ENCODE measurements at places on chromosomes 4 and X.

GRCh38 chr4:81494031-81494431 lies 22.3 kb upstream of the RASGEF1B start:
- no peak for DNase-seq

DNA sequence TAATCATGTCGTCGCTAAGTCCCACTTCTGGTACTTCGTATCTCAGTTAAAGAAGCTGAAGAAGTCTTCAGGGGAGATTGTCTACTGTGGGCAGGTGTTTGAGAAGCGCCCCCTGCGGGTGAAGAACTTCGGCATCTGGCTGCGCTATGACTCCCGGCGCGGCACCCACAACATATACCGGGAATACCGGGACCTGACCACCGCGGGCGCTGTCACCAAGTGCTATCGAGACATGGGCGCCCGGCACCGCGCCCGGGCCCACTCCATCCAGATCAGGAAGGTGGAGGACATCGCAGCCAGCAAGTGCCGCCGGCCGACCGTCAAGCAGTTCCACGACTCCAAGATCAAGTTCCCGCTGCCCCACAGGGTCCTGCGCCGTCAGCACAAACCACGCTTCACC lies 11.3 kb downstream of the PNCK start:
- DNase-seq: no peak

DNA sequence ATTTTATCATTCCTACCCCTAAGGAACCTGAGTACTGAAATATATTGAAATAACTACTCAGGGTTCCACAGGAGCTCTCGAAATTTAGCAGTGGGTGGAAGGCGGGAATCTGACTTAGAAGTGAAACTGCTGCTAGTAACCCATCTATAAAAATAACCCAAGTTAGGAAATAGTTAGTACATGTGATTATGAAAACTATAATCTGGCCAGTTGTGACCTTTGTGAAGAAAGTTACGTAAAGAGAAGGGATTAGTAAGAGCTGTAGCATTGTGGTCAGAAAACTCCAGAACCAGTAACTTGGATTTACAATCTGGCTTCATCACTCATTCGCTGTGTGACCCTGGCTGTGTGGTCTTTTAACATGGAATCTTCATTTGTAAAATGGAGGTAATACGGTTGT lies 175.5 kb downstream of the RAPGEF2 start:
- no peak for DNase-seq

DNA sequence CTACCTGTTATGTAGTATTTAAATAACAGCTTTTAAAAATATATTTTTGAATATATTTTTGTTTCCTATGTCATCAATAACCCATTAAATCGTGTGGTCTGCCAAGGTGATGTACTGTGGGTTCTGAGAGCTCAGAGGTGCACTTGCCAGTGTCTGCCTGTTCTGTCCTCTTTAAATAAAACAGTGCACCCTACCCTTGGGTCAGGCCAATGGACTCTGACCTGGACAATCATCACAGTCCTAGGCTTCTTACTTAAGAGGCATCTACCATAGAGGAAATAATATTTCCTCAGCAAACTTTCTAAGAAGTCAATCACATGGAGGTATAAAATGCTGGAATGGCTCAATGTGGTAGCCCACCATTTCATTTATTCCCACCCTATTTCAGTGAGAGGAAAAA lies 26.0 kb upstream of the LHFPL1 start:
- no peak for DNase-seq

DNA sequence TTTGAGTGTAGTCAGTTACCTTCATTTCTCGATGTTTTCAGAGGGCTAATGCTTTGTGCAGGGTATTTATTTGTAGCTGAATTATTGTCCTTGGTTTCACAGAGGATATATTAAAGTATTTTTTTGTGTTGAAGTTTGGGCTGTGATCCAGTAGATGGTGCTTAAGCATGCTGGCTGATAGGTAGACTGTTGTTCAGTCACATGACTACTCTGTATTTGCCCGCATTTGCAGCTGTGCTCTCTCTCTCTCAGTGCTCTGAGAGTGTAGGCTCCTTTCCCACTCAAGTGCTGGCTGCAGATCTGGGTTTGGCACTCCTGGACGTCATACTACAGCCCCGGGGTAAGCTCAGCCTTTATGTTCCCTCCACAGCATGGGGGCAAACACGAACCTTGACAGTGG lies 21.7 kb downstream of the RAB40AL start:
- no peak for DNase-seq
